DMS79 (cell line): ENCODE measurements at places on chromosomes 3 and 15.

GRCh38 chr3:46406443-46406787 is 451 bp downstream of the CCR5AS start:
- DNase-seq: no peak

DNA sequence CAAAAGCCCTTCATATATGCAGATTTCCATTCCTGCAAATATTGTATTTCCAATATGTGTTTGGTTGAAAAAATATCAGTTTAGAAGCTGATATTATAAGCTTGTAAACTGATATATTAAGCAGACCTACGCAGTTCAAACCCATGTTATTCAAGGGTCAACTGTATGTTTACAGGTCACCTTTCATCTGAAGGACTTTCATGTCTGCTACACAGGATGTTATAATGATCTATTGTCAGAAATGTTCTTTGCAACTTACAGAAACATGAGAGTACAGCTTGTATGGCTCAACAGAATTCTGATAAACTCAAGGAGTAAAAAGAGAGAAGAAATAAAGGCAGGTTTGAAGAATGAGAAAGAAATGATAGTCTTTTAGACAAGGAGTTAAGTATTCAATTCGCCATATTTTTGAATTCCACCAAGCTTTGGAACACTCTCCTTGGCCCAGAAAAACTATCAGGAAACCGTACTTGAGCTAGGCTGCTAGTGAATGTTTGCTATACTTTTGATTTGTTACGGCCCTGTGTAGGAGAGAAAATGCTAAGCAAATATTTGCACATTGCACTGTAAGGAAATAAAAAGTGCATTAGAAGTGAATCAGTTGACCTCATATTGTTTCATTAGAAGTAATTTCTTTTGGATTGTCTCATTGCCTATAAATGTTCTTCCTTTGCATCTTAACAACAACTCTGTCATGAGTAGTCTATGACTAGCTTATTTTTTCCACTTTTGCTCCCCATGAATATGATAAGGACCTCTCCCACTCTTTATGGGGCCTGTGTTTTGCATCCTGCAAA is 81.2 kb downstream of the NEK11 start:
- no peak for DNase-seq

DNA sequence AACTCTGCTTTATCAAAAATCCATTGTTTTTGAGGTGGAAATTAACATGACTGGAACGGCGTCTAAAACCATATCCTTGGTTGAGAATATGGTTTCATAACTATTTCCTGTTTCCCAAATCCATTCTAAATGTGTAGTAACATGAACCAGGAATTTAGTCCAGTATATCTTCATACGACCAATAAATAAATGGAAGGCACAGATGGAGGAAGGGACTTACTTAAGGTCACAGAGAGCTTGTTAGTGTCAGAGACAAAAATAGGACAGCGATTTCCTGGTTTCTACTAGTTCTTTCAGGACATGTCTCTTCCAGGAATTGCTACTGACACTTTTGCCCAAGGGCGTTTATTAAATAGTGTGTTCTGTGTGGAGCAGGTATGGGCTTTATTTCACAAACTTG is 41.2 kb downstream of the HES1 start:
- DNase-seq: no peak

- DNase-seq: no peak
Measured at GRCh38 chr3:48399387-48400172, 27.6 kb downstream of the FBXW12 start.

DNA sequence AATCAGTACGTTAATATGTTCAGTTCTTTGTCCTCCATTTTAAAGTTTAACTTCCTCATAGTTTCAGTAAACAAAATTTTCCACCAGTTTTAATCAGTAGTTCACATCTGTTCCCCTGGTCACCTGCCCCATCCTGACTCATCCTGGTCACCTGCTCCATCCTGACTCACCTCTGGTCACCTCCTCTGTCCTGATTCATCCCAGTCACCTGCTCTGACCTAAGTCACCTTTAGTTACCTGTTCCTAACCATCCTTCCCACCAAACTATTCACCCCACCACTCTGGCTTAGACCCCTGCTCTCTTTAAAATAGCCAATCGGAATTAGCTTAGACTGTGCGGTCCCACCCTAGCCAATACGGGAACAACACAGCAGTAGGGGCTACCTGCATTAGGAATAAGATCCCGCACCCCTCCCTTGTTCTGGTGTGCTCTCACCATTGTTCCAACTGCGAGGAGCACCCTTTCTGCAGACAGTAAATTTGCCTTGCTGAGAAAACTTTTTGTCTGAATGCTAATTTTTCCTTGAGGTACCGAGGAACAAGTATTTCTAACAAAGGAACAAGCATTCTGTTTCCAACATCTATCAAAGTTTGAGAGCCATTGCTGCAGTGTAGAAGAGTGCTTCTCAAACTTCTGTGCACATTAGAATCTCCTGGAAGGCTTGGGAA is 169.3 kb downstream of the ADAMTS17 start:
- DNase-seq: no peak

DNA sequence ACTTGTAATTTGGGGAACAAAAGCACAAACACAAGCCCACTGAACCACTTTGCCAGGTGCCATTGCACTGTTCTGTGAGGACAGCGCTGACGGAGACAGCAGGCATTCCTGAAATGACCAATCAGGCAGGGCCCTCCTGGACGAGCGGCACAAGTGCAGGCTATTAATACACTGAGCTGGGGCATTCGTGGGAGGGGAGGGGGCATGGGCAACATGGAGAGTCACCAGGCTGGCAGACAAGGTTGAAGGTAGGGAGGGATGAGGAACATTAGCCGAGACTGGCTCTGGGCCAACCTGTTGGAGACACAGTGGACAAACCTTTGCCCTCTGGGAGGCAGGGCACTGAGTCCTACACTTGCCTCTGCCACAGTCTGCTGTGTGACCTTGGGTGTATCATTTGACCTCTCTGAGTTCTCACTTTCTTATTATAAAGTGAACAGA is 45.6 kb downstream of the NOX5 start:
- no peak for DNase-seq
